Hindlimb muscle (tissue), 1 donor: ENCODE measurements at places on chromosomes 16 and 17. TPM values are rescaled to one million over a fixed set of nuclear protein-coding genes. Genes with fewer than 3 reads are reported as not detected.

CD79B gene
- 4.4 TPM for polyA plus RNA-seq

GRCh38 chr17:36063786-36064541 is at the start of gene CCL18:
Gene CCL18 (plus strand): TSS chr17:36064272. CDS start chr17:36064343, 71 bp downstream.
- DNase-seq, result no peak

CFAP97D1 gene
- polyA plus RNA-seq, result not detected

DNA sequence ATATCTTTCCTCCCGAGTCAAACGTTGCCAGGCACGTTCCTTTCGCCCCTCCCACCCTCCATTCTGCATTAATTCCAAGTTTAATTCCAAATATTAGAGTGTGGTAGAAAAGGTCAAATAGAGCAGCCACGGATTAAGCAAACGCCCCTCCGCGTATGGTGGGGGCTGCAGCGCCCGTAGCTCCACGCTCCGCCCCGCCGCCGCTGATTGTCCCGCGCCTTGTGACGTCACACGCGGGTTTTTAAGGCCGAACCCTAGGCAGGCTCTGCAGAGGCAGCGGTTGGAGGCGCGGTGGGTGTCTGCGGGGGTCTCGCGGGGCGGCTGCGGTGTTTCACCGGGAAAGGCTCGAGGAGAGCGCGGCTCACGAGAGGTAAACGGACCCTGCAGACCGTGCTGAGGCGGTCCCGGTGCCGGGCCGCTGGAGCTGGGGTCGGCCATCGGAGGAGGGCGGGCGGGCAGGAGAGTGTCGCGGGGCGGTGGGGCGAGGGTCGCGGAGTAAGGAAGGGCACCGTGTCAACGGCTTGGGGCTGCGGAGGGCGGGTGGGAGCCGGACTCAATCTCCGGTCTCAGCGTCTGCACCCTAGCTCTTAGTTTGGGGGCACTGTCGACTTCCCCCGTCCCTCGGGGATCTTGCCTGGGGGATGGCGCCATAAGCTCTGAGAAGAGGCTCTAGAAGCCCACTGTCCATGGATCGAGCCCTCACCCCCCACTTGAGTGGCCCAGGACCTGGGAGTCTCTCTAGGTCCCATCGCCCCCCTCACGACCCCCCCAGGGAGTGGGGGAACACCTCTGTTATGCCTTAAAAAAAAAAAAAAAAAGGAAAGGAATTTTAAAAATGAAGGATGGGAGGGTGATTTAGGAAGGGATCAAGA is at the start of gene ARL4D:
Gene ARL4D, plus strand, starts transcription at position 270 of the 872 bp plus-strand sequence. CDS start 740 bp downstream, outside the sequence.
- peak; percentile 89 for DNase-seq

ADCY7 gene
- 10.2 TPM for polyA plus RNA-seq

DNA sequence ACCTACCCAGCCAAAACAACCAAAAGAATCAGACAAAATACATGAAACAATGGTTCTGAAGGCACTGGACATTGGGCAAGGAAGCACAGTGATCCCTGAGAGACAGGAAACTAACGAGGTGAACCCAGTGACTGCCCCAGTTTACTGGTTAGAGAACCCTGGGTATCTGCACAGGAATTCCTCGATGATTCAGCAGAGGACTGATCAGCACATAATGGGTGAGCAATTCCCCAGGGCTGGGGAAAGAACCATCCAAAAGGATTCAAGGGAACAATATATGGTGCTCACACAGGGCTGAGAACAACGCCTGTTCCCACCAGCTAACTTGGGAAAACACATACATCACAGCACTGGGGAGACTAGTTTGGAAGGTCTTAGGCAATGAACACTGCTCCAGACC is 167.2 kb downstream of the PARN start:
- DNase-seq, result no peak

ZNF207 gene
- polyA plus RNA-seq, result 111 TPM

- no peak for DNase-seq
Observed at GRCh38 chr17:80352216-80352895, 62.6 kb upstream of the ENDOV start.

DNA sequence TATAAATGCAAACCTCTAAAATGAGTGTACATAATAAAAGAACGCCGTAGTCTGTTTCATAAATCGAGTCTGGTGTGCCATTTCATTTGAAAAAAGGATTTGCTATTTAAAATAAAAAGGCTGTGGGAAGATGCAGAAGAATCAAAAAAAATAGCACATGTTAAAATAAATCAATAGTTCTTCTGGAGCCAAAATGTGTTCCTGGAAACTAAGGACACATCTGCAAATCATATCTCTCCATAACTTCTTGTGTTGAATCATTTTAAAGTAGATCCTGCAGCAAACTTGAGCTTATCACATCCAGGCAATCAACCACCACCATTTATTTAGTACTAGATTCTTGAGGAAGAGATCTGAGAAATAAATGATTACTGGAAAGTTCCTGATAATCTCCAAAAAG is 29.0 kb downstream of the XPO6 start:
- no peak for DNase-seq

CTRB1 gene
- polyA plus RNA-seq, result 0.15 TPM

DNA sequence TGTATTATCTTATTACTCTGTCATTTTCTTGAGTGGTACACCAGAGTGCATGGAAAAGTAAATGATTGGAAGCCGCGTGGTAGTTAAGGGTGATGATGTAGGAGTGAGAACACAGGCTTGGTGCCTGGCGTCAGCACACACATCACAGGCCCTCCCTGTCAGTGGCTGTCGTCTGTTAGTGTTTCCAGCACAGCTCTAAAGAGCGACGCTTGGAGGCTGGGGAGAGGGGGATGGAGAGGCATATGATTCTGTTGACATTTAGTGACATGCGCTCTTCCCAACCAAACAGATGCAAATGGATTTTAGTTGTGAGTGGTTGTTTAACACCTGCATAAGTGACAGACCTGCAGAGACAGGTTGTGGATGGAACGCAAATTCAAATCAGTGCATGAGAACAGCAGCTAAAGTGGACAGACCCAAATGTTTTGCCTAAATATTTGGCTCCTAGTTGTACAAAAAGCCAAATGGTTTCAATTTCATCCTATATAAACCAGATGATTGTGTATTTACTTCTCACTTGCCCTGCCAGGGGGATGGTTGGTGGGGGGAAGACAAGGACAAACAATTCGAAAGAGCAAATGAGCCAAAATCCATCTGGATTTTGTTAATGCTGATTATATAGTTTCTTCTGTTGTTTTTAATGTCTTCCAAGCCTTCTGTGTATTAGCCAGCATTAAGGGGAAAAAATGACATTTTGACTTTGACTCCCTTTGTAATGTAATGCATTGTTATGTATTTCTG is 222.3 kb downstream of the WWOX start:
- DNase-seq, result no peak

DNA sequence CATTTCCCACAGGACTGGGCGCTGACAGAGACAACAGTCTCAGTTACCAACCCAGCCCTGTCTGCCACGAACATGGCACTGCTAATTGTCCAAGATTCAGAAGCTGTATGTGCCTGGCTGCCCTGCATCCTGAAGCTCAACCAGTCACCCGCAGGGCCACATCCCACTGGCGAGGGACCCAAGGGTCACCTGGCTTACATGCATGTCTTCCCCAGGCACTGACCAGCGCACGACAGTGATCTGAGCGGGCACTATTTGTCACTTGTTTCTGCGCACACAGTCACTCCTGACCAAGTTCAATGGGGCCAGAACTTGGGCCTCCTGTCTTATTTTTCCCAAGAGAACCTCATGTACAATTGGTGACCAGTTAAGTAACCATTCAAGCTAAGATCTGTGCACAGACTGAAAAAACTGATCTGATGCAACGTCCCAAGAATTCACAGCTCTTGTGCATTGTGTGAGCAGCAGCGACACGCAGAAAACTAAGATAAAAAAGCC is 13.1 kb downstream of the USP7 start:
- no peak for DNase-seq

DNA sequence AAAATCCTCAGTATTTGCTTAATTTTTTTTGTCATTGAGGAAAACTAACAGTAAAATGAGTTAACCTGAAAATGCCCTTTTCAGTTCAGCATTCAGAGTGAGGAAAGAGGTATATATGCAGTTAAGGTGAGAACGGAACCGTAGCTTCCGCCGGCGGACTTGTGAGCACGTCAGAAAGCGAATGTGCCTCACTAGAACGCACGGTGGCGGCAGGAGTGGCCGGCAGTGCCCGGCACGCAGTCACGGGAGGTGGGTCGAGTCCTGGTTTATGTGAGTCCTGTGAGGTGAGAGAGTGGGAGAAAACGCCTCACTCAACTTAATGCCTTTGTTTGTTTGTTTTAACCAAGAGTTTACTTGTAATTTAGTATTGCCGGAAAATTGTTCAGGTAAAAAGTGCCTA is 6.1 kb downstream of the SEC14L1 start:
- DNase-seq, result no peak

DNA sequence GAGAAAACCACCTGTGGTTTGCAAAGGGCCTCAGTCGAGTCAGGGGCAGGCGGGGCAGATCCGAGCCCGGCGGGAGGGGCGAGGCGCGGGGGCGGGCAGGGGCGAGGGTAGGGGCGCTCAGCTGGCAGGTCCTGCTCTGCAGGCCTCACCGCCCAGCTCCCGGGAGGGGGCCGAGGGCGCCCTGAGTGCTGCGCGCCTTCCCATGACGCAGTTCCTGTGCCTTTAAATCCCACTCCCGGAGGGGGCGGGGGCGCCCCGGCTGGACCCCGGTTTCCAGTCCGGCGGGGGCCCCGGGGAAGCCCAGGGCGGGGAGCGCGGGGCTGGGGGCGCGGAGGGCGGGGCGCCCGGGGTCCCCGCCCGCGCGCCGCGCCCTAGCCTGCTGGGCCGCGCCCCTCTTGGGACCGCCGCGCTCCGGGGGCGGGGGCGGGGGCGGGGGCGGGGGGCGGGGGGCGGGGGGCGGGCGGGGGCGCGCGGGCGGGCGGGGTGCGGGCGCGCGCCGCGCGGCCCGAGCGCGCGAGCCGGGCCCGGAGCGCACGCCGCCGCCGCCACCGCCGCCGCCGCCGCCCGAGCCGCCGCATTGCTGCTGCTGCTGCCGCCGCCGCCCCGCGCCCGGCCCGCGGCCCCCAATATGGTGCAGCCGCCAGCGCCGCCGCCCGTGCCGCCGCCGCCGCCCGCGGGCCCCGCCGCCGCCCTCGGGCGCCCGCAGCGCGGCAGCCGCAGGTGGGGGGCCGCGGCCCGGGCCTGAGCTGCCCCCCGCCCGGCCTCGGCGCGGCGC is at the start of gene JPH3:
Gene JPH3, plus strand, starts transcription at position 508 of the 775 bp plus-strand sequence. CDS start 639 bp downstream, outside the sequence.
- no peak for DNase-seq

KRT39 gene
- 2.9 TPM for polyA plus RNA-seq

DNA sequence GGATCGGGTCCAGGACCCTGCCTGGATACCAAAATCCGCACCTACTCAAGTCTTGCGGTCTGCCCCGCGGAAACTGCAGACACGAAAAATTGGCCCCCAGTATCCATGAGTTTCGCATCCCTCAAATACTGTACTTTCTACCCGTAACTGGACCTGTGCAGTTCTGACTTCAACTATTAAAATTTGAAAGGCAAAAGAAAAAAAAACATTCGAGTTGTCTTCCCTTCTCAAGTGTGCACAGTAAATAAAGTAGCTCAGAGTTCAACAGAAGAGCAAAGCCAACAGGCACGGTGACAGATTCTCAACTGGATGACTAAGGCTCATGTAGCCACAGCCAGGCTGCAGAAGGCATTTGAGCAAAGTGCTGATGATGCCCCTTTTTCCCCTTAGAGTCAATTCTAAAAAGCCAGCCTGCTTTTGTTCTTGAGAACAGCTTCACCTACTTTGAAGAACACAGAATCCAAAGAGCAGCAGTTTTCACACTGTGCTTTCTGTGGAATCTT is 32.5 kb downstream of the MARF1 start:
- no peak for DNase-seq

MAPT gene
- 8.2 TPM for polyA plus RNA-seq

DNA sequence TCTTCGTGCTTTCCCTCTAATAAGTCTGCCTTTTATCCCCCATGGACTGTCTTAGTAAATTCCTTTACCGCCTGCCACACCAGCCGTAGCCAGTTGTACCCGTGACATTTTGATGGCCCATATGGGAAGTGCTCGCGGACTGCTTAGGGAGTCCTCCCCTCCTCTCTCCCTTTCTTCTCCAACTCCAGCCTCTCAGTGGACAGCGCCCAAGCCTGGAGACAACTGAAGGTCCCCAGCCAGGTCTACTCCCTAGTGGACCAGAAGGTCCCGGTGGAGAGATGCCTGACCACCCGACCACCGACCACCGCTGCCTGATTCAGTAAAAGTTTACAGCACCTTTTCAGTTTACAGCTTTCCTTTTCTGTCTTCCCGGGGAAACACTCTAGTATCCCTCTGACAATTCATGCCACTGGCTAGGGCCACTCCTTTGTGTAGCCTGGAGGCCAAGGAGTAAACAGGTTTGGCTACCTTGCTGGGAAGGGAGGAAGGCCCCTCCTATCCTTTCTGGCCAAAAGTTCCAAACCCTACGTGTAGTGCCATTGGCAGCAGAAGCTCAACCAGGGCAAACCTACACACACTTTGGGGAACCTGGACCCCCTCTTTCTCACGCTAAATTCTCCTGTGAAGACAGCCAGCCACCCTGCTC is 18.0 kb downstream of the CTRB2 start:
- DNase-seq, result no peak

- no peak for DNase-seq
Observed at GRCh38 chr16:85863384-85863774, 35.6 kb upstream of the IRF8 start.

TSPOAP1 gene
- polyA plus RNA-seq, result 5.5 TPM

DNA sequence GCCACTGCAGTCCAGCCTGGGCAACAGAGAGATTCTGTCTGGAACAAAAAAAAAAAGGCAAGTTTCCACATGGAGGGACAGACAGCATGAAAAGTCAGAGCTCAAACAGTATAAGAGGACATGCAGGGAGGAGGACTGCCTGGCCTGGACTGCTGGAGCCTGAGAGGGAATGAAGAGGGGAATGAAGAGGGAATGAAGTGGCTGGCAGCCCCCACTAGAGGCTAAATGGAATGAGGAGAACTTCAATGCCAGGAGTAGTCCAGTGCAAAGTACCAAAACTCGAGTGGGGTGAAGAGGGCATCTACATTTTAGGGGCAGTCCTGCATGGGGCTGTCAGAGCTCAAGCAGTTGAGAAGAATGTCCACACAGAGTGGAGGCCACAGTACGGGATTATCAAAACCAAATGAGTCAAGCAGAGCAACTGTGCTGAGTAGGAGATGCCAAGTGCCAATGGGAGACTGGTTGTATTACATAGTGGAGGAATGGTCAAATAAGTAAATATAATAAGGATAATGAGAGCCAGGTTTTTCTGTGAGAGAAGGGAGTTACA is 22.9 kb downstream of the IKZF3 start:
- no peak for DNase-seq

DNA sequence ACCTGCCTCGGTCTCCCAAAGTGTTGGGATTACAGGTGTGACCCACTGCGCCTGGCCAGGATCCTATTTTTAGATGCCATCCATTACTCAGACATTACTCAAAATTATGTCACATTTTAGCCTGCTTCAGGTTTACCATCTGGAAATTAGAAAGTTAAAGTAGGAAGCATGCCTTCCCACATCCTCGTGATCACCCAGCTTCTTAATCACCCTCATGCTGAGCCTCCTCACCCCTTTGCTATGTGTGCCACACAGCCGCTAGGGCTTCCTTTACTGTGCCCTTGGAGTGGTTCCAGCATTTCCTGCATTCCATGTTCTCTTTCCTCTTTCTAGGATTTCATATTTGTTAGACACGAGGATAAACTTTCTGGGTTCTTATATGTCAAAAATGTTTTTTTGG is 9.3 kb downstream of the ADORA2B start:
- DNase-seq, result no peak

- no peak for DNase-seq
Observed at GRCh38 chr17:79871131-79871530, 31.9 kb upstream of the CBX4 start.
